Hair follicle dermal papilla cell (primary cell): ENCODE measurements at places on chromosomes 7 and 10. TPM values are rescaled to one million over a fixed set of nuclear protein-coding genes. Genes with fewer than 3 reads are reported as not detected.

The NEBL gene
- total RNA-seq, result not detected in 2 replicates

The THSD7A gene
- 0.49 and 1.9 TPM in 2 replicates for total RNA-seq

The LRIT1 gene
- not detected in 2 replicates for total RNA-seq

The CALHM3 gene
- total RNA-seq, result not detected in 2 replicates

The ARHGEF5 gene
- total RNA-seq, result 8.7 and 10.1 TPM in 2 replicates

The FKBP6 gene
- not detected in 2 replicates for total RNA-seq

The SAP25 gene
- not detected in 2 replicates for total RNA-seq

The SHH gene
- total RNA-seq, result not detected in 2 replicates

The RAB19 gene
- total RNA-seq, result not detected in 2 replicates

The CD36 gene
- total RNA-seq, result 7.5 and 8.9 TPM in 2 replicates

The ZNF722 gene
- total RNA-seq, result not detected in 2 replicates

The CHN2 gene
- 0.36 TPM in 1 of 2 replicates, not detected in the other for total RNA-seq

The PPP1R3C gene
- total RNA-seq, result 75.5 and 139 TPM in 2 replicates

The IL15RA gene
- total RNA-seq, result 3.0 and 3.4 TPM in 2 replicates

The SH2D4B gene
- total RNA-seq, result not detected in 2 replicates

The GPR26 gene
- not detected in 2 replicates for total RNA-seq

The NEUROD6 gene
- total RNA-seq, result not detected in 2 replicates

The CUBN gene
- 11.5 and 13.8 TPM in 2 replicates for total RNA-seq

The TMEM184A gene
- total RNA-seq, result 0.36 and 0.49 TPM in 2 replicates

The OPN4 gene
- total RNA-seq, result not detected in 2 replicates

The MINPP1 gene
- 20.4 and 24.3 TPM in 2 replicates for total RNA-seq

The PLAC9 gene
- total RNA-seq, result 17.2 and 21.5 TPM in 2 replicates
